Heart right ventricle (tissue), 16 donors: ENCODE measurements at places on chromosomes 1 and 21. TPM values are rescaled to one million over a fixed set of nuclear protein-coding genes. Genes with fewer than 3 reads are reported as not detected.

- DNase-seq = no peak
Observed at GRCh38 chr1:9111957-9112356, 16.9 kb downstream of the GPR157 start.

- peak; percentile 19 for DNase-seq
Observed at GRCh38 chr1:210251680-210252490, 19.3 kb downstream of the SERTAD4 start.

CD34 gene
- 38.8 TPM for polyA plus RNA-seq

MYCBP gene
- polyA plus RNA-seq = 8.8 TPM

GRCh38 chr1:201792534-201793305 is 36.2 kb upstream of the IPO9 start:
- DNase-seq = peak; percentile 56

DNA sequence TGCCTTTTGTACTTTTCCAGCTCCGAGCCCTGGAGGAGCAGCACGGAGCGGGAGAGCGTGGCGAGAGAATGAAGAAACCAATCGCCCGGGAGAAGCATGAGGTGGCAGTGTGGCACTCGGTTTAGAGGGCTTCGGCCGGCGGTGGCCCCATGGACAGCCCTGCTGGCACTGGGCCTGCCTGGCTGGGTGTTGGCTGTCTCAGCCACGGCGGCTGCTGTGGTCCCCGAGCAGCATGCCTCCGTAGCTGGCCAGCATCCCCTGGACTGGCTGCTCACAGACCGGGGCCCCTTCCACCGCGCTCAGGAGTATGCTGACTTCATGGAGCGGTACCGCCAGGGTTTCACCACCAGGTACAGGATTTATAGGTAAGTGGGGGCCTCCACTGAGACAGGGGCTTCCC is 59.0 kb downstream of the BRINP2 start:
- no peak for DNase-seq

GPBP1L1 gene
- 27.6 TPM for polyA plus RNA-seq

DNA sequence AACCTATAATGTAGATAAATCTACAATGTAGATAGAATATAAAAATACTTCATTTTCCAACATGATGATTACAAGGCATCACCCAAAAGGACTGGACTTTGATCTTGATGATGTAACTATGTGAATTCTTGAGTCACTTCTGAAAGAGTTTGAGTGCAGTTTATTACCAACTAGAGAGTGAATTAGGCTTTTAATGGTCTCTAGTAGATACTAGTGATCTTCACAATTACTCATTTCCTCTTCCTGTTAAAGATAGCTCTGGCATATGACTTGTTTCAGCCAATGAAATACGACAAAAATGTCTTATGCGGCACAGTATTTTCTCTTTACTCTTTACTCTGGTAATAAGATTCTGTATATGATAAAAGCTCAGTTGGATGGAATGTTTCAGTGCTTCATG is 1588.1 kb upstream of the B3GALT2 start:
- no peak for DNase-seq

GRCh38 chr1:25945761-25946160 is 39.5 kb upstream of the STMN1 start:
- no peak for DNase-seq

OSCP1 gene
- 9.2 TPM for polyA plus RNA-seq

UBAP2L gene
- polyA plus RNA-seq = 55.2 TPM

NBPF15 gene
- 18.1 TPM for polyA plus RNA-seq

POU3F1 gene
- 0.03 TPM for polyA plus RNA-seq

IL10RB gene
- polyA plus RNA-seq = 11.9 TPM

DNA sequence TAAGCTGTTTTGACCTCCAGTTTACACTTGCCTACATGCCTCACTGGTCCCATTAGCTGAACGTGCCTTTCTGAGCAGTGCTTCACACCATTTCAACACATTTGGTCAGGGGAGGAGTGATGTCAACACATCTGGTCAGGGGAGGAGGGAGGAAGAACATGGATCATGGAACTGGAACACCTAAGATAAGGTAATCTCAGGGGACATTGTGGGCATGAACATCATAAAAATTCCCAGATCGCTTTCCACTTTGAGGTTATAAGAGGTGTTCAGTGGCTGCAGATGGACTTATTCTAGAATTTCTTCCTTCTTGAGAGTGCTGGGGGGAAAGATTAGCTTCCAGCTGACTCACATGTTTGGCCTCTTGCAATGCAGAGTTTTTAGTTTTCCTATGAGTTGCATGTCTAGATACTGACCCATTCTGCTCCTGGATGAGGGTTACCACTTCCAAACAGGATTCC is 2.0 kb downstream of the QSOX1 start:
- DNase-seq = no peak

DNA sequence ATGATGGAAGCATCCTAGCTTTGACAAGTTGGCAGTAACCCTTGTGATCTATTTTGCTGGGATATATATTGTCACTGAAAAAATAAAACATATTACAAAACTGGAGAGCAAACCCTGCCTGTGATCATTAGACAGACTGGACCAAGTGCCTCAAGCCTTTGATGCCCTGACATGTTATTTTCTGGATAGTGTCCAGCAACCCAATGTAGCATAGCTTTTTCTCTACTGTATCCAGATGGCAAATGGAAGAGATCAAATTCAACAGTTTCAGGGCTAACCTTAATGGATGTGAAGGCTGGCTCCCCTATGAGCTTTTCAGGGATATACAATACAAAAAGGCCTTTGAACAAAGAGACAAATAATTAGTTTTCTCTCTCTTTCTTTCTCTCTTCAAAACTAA is 25.1 kb downstream of the WARS2 start:
- DNase-seq = no peak

DNA sequence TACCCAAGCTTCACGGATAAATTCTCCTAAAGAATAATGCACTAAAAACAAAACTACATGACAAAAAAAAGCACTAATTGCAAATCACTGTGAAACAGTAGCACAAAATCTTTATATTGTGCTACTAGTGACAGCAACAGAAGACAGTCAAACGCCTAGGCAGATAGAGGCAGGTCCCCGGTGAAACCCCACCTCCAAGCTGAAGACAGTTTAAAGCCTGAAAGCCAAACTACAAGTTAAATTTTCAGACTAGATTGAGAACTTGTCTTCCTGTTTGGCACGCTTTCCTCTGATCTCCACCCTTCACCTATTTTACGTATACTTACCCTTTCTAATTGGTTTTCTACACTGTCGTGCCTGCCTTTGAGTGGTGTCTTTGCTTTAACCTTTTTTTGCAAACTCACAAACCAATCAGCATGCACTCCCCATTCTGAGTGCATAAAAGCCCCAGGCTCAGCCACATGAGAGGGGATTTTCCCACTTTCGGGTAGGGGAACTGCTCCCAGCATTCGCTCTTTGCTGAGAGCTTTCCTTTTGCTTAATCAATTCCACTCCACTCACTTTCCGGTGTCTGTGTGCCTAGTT is 3.6 kb upstream of the BACH1 start:
- DNase-seq = no peak

SWT1 gene
- polyA plus RNA-seq = 2.6 TPM

DNA sequence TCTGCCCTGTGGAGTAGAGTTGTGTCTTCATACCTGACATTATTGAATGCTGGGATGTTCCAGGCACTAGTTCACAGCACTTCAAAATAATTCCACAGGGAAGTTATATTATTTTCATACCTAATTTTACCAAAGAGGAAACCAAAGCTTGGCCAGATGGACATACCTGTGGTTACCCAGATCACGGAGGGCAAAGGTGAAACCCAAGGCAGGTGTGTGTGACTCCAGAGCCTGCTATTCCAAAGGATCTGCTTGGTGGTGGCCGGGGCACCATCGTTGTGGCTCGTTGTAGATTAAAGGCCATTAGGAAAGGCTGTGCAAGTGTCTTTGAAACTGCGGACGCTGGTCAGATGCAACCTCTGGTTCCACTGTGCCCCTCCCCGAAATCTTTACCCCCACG is 108.6 kb downstream of the ZBTB18 start:
- no peak for DNase-seq

- DNase-seq = no peak
Observed at GRCh38 chr1:188426561-188426960, 1597.8 kb downstream of the PLA2G4A start.

DNA sequence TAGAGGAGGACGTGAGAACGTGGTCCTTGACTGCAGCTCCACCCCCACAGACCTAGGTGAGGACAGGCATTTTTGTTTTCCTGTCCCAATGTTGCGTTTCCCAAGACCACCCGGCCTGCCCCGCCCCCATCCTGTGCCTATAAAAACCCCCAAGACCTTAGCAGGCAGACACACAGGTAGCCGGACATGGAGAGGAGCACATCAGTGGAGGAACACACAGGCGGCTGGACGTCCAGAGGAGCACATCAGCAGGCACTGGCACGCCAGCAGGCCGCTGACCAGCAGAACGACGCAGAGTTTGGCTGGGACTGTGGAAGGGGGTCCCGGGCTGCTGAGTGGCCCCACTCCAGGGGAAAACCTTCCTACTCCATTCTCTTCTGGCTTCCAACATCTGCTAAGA is 12.7 kb upstream of the HMGCL start:
- peak; percentile 16 for DNase-seq

DNA sequence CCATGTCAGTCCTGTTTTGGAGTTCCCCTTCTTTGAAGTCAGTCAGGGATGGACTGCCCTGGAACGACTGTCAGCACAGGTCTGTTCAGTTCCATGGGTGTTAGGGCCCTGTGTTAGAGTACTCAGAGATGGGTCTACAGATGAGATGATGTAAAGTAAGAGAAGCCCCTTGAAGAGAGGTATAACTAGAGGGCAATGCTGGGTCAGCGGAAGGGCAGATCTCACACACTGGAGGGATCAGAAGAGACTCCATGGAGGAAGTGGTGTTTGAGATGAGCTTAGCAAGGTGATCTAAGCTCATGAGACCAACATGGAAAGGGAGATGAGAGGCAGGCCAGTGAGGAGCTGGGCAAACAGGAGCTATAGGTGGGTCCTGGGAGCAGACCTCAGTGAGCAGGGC is 7.6 kb downstream of the PPFIA4 start:
- no peak for DNase-seq
